ENCODE measurements at places on chromosomes 13 and 19.

DNA sequence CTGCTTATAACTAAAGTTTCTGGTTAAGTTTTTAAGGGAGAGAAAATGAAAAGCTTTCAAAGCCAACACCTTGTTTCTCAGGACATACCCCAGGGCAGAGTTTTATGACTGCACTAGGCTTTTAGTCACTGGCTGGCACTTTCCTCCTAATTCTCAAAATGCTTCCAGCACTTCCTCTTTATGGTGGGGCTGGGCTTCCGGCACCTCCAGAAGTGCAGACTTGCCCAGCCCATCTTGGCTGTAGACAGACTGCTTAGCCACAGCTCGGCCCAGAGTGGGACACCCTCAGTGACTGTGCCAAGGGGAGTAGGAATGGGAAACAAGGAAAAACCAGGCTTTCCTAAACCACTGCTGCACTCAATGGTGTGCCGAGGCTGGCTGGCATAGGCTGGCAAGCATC, 23.2 kb upstream of the GTF3A start:
- DNase-seq: no peak

GRCh38 chr13:59601993-59602392, 561.7 kb downstream of the DIAPH3 start:
- DNase-seq: no peak

- DNase-seq: no peak
Measured at GRCh38 chr19:36201684-36202083, 12.8 kb downstream of the ZNF565 start.

DNA sequence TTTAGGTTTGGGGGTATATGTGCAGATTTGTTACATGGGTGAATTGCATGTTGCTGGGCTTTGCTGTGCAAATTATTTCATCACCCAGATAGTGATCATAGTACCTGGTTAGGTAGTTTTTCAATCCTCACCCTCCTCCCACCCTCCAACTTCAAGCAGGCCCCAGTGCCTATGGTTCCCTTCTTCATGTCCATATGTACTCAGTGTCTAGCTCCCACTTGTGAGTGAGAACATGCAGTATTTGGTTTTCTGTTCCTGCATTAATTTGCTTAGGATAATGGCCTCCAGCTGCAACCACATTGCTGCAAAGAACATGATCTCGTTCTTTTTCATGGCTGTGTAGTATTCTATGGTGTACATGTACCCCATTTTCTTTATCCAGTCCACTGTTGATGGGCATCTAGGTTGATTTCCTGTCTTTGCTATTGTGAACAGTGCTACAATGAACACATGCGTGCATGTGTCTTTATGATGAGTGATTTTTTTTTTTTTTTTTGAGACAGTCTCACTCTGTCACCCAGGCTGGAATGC, 42.9 kb upstream of the POMP start:
- DNase-seq: no peak

DNA sequence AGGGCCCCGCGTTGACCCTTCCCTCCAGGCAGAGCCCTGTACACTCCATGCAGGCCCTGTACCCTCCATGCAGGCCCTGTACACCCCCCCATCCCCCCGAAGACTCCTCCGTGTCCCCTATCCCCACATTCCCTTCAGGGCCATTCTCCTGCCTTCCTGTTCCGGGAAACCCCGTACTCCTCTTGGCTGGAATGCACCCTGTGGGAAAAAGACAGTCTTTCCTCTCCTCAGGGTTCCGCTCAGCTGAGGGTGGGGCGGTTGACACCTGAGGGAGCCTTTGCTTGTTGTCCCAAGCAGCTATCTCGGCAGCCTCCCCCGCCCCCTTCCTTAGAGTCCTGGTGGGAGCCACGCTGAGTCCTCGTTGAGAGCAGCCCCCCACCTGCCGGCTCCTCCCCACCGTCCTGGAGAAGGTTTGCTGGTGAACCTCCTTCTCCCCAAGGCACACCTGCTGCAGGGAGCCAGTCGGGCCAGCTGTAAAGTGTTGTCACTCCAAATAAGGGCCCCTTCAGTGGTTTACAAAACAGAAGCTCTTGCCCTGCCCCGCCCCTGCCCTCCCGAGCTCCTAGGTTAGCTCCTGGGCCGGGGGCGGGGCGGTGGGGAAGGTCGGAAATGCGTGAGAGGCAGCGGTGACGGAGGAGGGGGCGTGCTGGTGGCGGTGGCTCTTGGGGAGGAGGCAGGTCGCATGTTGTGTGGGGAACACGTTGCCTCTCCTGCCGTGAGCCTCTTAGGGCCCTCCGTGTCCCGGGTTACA, 1.5 kb downstream of the GNA11 start:
- DNase-seq: no peak

DNA sequence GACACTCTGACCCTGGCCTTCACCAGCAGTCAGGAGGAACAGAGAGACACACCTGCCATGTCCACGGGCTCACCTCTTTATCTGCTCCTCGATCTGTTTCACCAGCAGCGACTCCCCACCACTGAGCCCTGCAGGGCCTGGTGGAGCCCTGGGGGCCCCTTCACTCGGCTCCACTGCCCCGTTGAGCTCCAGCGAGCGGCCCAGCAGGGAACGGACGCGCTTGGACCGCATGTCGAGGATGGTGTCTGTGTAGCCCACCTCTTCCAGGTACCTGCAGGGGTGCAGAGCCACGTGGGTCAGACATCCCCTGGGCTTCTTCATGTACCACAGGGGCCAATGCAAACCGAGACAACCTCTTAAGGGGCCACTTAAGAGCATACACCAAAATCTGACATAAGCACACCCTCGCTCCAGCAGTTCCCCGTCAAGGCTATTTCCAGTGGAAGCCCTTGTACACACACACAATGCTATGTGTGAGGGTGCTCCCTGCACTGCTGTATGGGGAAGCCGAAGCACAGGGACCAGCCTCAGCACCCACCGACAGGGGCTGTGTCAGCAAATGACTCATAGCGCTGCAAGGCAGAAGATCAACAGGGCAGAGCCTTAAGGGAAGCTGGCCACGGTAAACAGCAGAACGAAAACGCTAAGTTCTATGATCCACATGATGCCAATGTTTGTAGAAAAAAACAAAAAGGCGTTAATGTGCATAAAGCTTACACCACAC, 12.7 kb upstream of the FKRP start:
- DNase-seq: no peak
